HFFc6 (cell line): ENCODE measurements at places on chromosomes 13 and 19. TPM values are rescaled to one million over a fixed set of nuclear protein-coding genes. Genes with fewer than 3 reads are reported as not detected.

Gene ZNF417
- total RNA-seq: 8.1 to 9.8 TPM (median 8.6 TPM) in 3 replicates

Gene EHD2
- 329 and 389 TPM in 2 replicates for total RNA-seq

Gene GPC6
- total RNA-seq: 2.2 to 5.3 TPM (median 2.3 TPM) in 3 replicates

Gene ZNF460
- 22.9 to 35.8 TPM (median 32.7 TPM) in 3 replicates for total RNA-seq

Gene PRX
- 0.86 to 1.0 TPM (median 0.99 TPM) in 3 replicates for total RNA-seq

Gene CEP89
- total RNA-seq: 26.8 and 30.4 TPM in 2 replicates

Gene PDX1
- not detected in 3 replicates for total RNA-seq

Gene MIA
- total RNA-seq: not detected in 3 replicates

Gene KIR3DL1
- not detected in 3 replicates for total RNA-seq

Gene CCL25
- not detected in 3 replicates for total RNA-seq

Gene CGB2
- 0.90 TPM in 1 of 3 replicates, not detected in the others for total RNA-seq

Gene ZNF430
- 6.3 to 8.0 TPM (median 7.0 TPM) in 3 replicates for total RNA-seq

Gene ZNF441
- total RNA-seq: 4.5 and 5.4 TPM in 2 replicates

Gene IGFL2
- not detected in 2 replicates for total RNA-seq

Gene TMEM272
- not detected in 3 replicates for total RNA-seq

Gene CATSPERD
- total RNA-seq: not detected in 2 replicates

Gene C13orf46
- 1.4 to 2.7 TPM (median 2.4 TPM) in 3 replicates for total RNA-seq

Gene ADGRE3
- not detected in 2 replicates for total RNA-seq

Gene NLRP5
- not detected in 3 replicates for total RNA-seq

Gene MRPS12
- total RNA-seq: 58.3 to 75.2 TPM (median 72.6 TPM) in 3 replicates

Gene WDR88
- total RNA-seq: not detected in 2 replicates

Gene FSD1
- 9.2 to 14.7 TPM (median 13.7 TPM) in 3 replicates for total RNA-seq

Gene CLIP3
- 73.3 to 90.3 TPM (median 79.1 TPM) in 3 replicates for total RNA-seq

Gene NDFIP2
- 108 to 145 TPM (median 113 TPM) in 3 replicates for total RNA-seq

Gene LHB
- not detected in 3 replicates for total RNA-seq

Gene BCAM
- total RNA-seq: 6.1 to 7.8 TPM (median 6.1 TPM) in 3 replicates

Gene PVR
- 50.1 to 78.1 TPM (median 62.9 TPM) in 3 replicates for total RNA-seq

Gene ACER1
- not detected in 3 replicates for total RNA-seq

Gene RASIP1
- total RNA-seq: not detected in 2 replicates

Gene ZNF845
- total RNA-seq: 3.5 to 4.4 TPM (median 4.2 TPM) in 3 replicates

Gene FCAR
- not detected in 3 replicates for total RNA-seq

Gene LATS2
- 44.3 to 59.4 TPM (median 47.6 TPM) in 3 replicates for total RNA-seq

Gene AMER2
- total RNA-seq: not detected in 3 replicates

Gene DACH1
- not detected in 3 replicates for total RNA-seq
